ENCODE measurements at places on chromosomes 5 and 9.

- no peak for DNase-seq
These were observed 54.1 kb upstream of the DAB2 start for GRCh38 chr5:39478863-39479262.

DNA sequence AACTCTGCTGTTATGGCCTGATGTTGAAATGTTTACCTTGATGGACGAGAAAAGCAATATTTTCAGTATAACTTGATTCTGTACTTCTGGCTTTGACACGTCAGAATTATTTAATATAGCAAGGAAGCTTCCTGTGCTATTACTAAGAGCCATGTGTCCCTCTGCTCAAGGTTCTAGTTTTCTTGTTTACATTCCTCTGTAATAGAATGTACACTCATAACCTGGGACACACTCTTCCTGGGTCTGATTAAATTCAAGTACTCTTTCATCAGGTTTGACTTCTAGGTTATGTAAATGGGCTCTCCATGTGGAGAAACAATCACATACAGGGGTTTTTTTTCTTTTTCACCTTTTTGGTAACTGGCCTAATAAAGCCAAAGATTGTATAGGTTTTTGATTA, 33.1 kb downstream of the GTF3C4 start:
- no peak for DNase-seq

DNA sequence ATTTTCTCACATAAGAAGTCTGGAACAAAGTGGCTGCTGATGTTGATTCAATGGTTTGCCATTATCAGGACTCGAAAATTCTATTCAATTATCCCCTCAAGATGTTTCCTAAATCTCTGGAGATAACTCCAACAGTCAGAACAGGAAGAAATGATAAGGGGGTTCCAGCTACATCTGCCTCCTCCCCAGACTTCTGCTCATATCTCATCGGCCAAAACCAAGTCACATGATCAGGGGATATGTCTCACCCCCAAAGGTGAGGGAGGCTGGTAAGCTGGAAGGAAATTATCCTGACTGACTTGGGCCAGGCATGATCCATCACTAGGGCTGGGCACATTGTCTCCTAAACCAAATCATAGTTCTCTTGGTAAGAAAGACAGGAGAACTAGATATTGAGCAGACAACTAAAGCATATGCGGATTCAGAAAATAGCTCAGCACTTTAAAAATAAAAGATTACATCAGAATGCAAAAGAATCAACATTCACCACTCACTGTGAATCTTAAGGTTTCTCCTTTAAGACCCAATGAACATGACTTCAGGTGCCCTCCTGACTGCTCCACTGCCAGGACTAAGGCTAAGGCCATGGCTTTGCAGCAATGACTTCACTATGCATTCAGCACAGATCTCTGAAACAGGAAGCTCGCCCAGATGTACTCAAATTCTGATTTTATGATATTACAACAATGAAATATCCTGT, 306.3 kb downstream of the ENC1 start:
- DNase-seq, result no peak

DNA sequence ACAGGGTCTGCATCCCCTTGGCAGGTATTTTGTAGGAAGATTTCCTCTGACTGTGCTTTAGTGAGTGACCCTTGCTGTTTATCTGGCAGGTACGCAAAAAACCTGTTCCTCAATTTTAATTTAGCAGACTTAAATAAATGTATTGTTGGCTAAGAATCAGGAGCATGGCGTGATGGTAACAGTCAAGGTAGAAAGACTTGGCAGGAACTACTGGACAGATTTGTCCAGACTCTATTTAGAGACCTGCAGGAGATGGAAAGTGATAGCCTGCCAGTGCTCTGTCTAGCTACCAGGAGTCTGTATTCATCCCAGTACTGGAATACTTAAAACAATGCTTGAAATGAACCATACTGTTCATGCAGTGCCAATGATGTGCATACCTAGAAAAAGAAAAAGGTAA, 78.8 kb upstream of the MAST4 start:
- DNase-seq, result no peak

- no peak for DNase-seq
These were observed 698.8 kb downstream of the CDH9 start for GRCh38 chr5:26339576-26339975.

- no peak for DNase-seq
These were observed 5.3 kb downstream of the SLC4A9 start for GRCh38 chr5:140365282-140365681.

GRCh38 chr9:128552744-128553440, 505 bp downstream of the SPTAN1 start:
- peak; percentile 24 for DNase-seq

DNA sequence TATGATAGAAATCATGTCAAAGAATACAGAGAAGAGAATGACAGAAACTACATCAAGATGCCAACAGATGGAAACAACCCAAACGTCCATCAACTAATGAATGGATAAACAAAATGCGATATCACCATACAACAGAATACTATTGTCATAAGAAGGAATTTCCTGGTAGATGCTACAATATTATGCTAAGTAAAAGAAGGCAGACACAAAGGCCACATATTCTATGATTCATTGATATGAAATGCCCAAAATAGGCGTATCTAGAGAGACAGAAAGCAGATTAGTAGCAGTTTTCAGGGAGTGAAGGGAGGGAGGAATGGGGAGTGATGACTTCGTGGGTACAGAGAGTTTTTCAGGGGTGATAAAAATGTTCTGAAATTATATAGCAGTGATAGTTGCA, 58.3 kb upstream of the AKNA start:
- DNase-seq, result no peak

DNA sequence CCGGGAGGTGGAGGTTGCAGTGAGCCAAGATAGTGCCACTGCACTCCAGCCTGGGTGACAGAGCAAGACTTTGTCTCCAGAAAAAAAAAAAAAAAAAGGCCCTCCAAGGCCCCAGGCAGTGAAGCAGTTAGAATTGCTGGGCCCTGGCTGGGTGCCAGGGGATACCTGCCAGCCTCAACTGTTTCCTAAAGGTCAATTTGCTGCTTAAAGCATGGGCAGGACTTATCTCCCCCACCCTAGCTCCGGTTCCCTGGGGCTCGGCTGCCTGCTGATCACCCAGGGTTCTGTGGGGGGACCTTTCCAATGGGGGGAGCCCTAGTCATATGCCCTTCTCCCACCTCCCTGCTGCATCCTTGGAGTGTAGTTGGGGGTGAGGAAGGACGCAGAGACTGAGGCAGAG, 25.7 kb downstream of the NCS1 start:
- no peak for DNase-seq

GRCh38 chr5:121462441-121462840, 389.2 kb upstream of the FTMT start:
- no peak for DNase-seq

GRCh38 chr5:66015196-66015960, 89.0 kb downstream of the ERBIN start:
- no peak for DNase-seq

DNA sequence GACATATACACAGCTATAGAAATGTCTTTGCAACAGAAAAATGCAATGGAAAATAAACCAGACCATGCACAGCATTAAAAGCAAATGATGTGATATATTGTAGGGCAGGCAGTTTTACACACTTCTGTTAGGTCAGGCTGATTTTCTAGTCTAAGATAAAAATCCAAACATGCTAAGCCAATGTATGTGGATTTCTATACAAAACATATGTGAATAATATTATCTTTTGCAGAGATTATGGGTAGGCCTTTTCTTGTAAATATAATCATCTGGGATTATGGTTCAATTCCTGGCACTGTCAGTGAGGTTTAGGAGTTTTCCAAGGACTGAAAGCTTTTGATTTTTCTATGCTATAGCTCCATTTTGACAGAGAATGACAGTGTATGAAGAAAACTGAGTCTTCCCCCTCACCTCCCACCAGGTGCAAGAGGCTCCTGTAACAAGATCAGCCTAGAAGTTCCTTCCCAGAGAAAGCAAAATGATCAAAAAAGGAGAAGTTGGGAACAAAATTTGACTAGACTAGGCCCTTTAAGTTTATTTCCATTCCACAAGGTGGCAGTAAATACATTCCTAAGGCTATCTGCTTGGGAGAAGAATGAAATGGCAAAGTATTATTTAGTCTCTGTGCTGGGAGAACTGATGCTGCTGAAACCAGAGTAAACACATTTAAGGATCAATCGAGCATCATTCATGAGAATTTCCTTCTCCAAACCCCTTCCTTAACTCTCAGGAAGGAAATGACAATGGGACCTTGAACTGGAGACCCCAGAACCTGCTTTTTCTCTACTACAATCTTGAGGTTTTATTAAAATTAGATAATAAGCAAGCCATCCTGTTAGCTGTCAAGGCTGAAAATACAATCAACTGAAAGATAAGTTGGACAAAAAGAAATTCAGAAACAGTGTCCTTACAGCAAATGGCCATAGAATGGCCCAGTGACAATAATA, 133.0 kb upstream of the TUT7 start:
- no peak for DNase-seq

DNA sequence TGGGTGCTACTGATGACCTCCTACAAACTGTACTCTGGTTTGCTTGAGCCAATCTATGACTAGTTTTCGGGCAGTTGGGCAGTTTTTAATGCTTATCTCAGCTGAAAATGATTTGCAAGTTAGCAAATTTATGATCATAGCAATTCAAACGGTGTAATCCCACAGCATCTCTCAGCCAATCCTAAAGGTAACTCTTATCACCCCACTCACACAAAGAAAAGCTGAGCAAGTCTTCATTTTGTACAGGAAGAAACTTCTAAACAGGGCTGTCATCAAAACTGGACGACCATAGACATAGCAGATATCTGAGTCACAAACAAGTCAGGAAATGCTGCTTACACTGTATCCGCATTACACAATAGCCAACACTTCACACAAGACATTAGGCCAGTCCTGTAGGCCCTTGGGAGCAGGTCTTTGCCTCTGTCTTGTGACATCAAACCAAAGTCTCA, 2.6 kb upstream of the ENC1 start:
- DNase-seq, result no peak

- DNase-seq, result no peak
These were observed 74.3 kb downstream of the KIAA0825 start for GRCh38 chr5:94544031-94544650.

DNA sequence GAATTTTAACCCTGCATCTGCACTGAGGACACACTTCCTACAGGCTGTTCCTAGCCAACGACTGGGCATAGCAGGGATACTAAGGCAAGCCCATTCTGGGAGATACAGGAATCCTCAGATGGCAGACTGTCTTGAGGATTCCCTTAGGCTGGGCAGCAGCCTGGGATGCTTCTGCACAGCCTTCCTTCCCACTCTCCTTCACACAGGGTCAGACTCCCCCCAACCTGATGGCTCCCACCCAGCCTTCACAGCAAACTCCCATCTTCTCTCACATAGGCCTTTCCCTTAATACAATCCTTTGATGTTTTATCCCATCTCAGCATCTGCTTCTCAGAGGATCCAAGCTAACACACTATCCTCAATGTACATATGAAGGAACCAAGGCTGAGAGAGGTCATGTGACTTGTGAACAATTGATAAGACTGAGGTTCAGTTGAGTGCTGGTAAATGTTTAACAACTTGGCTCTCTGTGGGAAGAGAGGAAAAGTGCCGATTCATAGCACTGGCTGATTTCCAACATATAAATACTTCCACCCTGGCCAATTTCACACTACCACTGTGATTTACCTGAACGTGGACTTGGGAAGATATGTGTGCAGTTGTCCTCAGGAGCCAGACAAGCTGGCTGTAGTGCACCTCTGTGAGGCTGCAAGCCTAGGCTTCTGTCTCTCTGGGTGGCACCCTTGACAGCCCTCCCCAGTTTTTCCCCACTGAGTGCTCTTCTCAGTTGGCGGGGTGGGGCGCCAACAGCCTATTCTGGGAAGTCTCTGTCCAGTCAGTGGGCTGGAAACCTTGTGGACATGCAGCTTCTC, 120.2 kb upstream of the TRIM32 start:
- no peak for DNase-seq

GRCh38 chr9:133460405-133461175, 812 bp downstream of the CACFD1 start:
- DNase-seq, result no peak

DNA sequence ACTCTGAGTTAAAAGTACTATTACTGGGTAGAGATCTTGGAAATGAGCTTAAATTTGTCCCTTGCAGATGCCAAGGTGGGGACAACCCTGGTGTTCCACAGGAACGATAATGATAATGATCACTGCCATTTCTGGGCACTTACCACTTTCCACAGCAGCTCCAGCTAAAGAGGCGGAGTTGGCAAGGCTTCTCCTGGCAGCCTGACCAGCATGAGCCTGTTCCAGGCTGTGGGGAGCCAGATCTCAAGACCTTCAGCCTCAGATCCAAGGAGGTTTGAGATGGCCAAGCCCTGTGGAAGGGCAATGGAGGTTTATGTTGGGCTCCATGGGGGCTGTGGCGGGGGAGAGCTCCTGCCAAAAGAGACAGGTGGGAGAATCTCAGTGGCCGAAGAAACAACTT, 244.9 kb upstream of the MVB12B start:
- DNase-seq, result no peak

DNA sequence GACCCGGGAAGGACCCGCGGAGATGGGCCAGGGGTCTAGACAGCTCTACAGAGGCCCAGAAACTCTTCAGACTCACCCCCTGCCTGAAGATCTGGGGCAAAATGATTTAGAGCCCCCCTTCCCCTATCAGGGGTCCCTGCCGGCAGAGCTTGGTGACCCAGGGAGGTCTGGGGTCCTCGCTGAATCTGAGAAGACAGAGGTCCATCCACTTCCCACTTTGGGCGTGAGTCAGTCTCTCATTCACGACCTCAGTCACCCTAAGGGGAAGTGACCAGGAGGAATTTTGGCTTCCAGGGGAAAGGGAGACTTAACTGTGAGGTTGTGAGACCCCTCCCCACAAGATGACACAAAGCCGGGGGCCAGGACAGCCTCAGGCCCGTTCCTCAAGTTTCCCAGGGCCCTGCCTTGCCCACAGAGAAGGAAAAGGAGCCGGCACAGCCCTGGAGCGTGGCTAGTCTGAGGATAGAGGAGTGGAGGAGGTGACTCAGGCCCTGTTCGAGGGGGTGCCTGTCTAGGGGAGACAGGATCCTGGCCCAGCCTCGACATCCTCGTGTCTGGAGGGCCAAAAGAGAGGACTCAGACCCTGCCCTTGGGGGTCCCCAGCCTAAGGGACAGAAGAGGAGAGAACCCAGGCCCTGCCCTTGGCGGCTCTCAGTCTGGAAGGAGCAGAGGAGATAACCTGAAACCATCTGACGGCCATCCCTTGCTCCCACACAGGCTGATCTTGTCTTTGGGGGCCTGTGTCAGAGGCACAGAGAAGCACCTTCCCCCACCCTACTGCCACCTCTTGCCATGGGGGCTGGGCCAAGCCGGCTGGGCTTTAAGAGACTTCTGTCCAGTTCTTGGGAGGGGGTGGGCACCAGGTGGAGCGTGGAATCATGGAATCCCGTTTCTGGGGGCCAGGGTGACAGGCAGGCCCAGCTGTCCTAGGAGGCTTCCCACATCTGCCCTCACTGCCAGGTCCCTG, 889 bp downstream of the PDLIM4 start:
- no peak for DNase-seq

GRCh38 chr9:88628114-88628513, 93.1 kb downstream of the NXNL2 start:
- DNase-seq, result no peak

DNA sequence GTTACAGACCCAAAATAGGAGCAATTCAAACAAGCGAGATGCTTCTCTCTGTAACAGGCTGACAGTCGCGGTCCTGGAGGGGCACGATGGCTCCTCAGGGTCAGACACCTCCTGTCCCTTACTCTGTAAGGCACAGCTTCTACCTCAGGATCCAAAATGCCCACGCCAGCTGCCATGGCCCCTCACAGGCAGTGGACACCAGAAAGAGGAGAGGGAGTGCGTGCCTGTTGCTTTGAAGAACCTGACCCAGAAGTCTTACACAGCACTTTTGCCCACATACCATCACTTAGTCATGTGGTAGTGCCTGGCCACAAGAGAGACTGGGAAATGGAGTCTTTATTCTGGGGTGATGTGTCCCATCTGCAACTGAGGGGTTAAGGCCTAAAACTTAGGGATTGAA, 11.6 kb upstream of the ABL1 start:
- DNase-seq, result no peak

- no peak for DNase-seq
These were observed 120.8 kb upstream of the MTAP start for GRCh38 chr9:21681641-21682040.

All from stimulated activated CD8-positive, alpha-beta memory T cell treated with anti-CD3 and anti-CD28 coated beads, Interleukin-2, amount 100 ng/mL, for 1 hour (primary cell).